ENCODE measurements at places on chromosomes 7 and 10.

- no peak for DNase-seq
- no peak overlapping the region for H3K4me3 ChIP-seq
- no peaks in the 10 kb centered on the region for H3K36me3 ChIP-seq
Observed at GRCh38 chr10:22723343-22723779, 9.0 kb upstream of the PIP4K2A start.

DNA sequence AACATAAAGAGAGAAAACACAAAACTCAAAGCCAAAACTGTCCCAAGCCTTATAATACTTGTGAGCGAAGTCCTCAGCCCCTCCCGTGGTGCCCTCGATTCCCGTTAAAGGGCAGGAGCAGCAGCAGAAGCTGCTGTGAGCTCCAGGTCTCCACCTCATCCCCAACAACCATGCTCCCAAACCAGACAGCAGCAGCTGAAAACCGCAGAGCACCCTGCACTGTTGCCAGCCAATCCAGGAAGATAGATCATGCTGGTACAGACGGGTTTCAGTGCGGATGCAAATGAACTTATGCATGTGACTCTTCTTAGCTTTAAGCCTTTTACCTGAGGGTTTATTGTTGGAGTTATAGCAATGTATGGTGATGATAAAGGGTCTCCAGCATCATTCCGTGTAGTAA is 97.9 kb downstream of the DNAJB6 start:
- H3K27ac ChIP-seq = no peak overlapping the region
- peaks cover 14% of the 10 kb centered on the region for H3K27me3 ChIP-seq
- H3K4me3 ChIP-seq = no peak overlapping the region
- H3K4me1 ChIP-seq = peaks cover 15% of the 10 kb centered on the region

- no peak overlapping the region for H3K4me3 ChIP-seq
- H3K4me1 ChIP-seq = no peaks in the 10 kb centered on the region
- H3K27ac ChIP-seq = no peak overlapping the region
- H3K27me3 ChIP-seq = no peaks in the 10 kb centered on the region
- no peak for DNase-seq
Observed at GRCh38 chr10:120403109-120403508, 53.9 kb upstream of the PLPP4 start.

DNA sequence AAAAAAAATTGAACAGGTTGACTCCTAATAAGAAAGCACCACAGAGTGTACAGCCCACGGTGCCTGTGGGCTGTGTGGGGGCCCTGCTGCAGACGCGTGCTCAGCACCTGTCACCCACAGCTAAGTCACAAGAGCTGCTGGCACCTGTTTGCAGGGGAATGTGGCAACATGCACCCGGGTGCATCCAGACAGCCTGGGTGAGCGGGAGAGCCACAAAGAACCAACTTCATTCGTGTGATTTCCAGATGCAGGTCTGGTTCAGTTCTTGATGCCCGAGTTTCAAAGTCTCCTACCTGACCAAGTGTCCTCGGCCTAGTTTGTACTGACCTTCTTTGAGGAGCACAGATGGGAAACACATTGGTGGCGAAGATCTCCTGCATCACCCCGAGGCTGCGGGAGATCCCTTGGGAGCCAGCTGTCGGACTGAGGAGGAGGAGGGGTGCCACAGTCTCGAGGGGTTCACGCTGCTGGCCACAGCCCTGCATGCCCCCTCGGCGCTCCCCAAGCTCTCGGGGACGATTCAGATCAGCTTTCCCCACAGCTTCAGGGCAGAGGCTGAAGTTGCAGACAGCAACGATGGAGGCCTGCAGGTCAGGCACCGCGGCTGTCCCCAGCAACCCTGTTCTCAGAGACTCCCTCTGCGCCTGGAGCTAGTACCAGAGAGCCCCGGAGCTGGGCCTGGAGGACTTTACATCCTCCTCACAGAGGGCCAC is 35.3 kb downstream of the AMZ1 start:
- H3K36me3 ChIP-seq = peaks cover 66% of the 10 kb centered on the region
- H3K4me3 ChIP-seq = no peak overlapping the region
- no peak for DNase-seq
- peaks cover 17% of the 10 kb centered on the region for H3K4me1 ChIP-seq
- no peak overlapping the region for H3K27ac ChIP-seq

- H3K4me3 ChIP-seq = no peak overlapping the region
- H3K4me1 ChIP-seq = no peaks in the 10 kb centered on the region
- no peak for DNase-seq
- H3K36me3 ChIP-seq = no peaks in the 10 kb centered on the region
- H3K27ac ChIP-seq = no peak overlapping the region
Observed at GRCh38 chr10:82148764-82149163, 273.8 kb downstream of the NRG3 start.

GRCh38 chr7:2145835-2146580 is 86.7 kb downstream of the MAD1L1 start:
- H3K4me1 ChIP-seq = peaks cover 8% of the 10 kb centered on the region
- no peak overlapping the region for H3K27ac ChIP-seq
- no peak overlapping the region for H3K4me3 ChIP-seq
- H3K36me3 ChIP-seq = peaks cover 35% of the 10 kb centered on the region
- no peaks in the 10 kb centered on the region for H3K27me3 ChIP-seq
- DNase-seq = no peak

GRCh38 chr7:86013662-86014061 is 630.0 kb upstream of the GRM3 start:
- H3K4me1 ChIP-seq = no peaks in the 10 kb centered on the region
- H3K36me3 ChIP-seq = no peaks in the 10 kb centered on the region
- H3K4me3 ChIP-seq = no peak overlapping the region
- H3K27ac ChIP-seq = no peak overlapping the region

DNA sequence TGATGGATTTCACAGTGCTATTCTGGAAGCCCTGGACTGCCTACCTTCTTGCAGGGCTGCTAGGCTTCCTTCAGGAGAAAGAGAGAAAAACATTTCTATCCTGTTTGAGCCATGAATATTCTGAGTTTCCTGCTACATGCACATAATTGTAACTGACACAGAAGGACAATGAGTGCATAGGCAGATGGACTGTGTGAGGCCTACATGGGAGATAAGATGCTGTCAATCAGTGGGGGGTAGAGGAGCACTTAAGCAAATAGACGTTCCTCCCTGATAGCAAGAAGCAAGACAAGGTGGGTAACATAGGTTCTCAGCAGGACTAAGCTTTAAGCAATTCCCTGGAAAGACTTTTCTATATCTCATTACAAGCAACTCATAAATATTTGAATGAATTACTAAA is 11.6 kb downstream of the ALDH18A1 start:
- H3K27me3 ChIP-seq = no peaks in the 10 kb centered on the region
- peaks cover 85% of the 10 kb centered on the region for H3K36me3 ChIP-seq
- peaks cover 4% of the 10 kb centered on the region for H3K4me1 ChIP-seq
- H3K4me3 ChIP-seq = no peak overlapping the region
- no peak overlapping the region for H3K27ac ChIP-seq
- DNase-seq = no peak

DNA sequence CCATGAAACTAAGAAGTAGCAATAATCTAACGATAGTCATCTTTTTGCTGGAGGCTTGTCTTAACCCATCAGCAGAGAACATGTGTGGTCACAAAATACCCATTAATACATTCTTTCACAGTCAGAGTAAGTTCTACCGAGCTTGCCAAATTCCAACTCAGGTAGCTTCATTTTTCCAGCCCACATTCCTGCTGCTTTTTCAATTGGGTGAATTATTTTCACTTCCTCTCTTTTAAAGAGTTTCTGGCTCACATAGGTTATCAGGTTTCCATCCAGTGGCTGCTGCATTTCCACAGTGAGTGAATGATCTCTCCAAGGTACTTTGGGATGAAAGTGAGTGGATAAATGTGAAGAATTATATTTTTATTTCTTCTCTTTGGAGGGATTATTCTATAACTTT is 233.1 kb downstream of the SEMA3E start:
- DNase-seq = no peak
- H3K4me1 ChIP-seq = no peaks in the 10 kb centered on the region
- no peak overlapping the region for H3K27ac ChIP-seq
- H3K4me3 ChIP-seq = no peak overlapping the region

DNA sequence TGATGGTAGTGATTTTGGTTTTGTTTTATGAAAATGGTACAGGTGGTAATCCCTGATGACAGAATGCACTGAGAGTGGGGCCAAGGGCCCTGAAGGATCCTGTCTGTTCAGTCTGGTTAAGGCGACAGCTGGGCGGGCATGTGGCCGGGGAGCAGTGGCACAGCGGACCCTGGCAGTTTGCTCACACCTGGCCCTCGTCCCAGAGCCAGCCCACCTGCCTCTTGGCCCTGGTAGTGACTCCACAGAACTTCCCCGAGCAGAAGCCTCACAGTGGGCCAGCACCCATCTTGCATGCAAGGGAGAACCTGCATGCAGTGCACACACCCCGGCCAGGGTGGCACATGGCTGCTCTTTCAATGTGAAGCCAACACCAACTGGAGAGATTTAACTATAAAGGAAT is 82.8 kb downstream of the ALOX5 start:
- H3K36me3 ChIP-seq = peaks cover 34% of the 10 kb centered on the region
- H3K27ac ChIP-seq = no peak overlapping the region
- H3K4me1 ChIP-seq = peaks cover 4% of the 10 kb centered on the region
- H3K27me3 ChIP-seq = no peaks in the 10 kb centered on the region
- H3K4me3 ChIP-seq = no peak overlapping the region
- DNase-seq = no peak

DNA sequence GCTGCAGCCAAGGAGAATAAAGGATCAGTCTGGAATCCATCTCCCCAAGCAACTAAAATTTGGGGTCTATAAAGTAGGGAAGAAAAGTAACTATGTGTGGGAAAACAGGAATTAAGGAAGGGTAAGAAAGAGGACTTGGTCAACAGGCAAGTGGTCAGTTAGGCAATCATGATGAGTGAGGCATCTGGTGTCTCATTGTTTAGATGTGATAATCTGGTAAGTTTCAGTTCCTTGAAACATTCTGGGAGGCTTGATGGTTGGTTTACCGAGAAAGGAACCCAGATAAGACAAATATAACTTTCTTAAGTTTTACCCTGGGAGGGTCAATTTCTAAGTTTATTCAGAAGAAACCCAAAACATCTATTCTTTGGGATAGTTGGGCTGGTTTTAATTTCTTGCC is 22.3 kb downstream of the HYAL4 start:
- no peak overlapping the region for H3K4me3 ChIP-seq
- H3K4me1 ChIP-seq = no peaks in the 10 kb centered on the region
- peak; percentile 49 for DNase-seq
- no peak overlapping the region for H3K27ac ChIP-seq
- no peaks in the 10 kb centered on the region for H3K36me3 ChIP-seq
- no peaks in the 10 kb centered on the region for H3K27me3 ChIP-seq

- H3K4me1 ChIP-seq = no peaks in the 10 kb centered on the region
- H3K4me3 ChIP-seq = no peak overlapping the region
- DNase-seq = no peak
- H3K36me3 ChIP-seq = no peaks in the 10 kb centered on the region
Observed at GRCh38 chr7:147894271-147894670, 696.3 kb upstream of the C7orf33 start.

GRCh38 chr7:135888740-135889139 is 88.4 kb downstream of the MTPN start:
- H3K27ac ChIP-seq = no peak overlapping the region
- no peaks in the 10 kb centered on the region for H3K36me3 ChIP-seq
- no peaks in the 10 kb centered on the region for H3K27me3 ChIP-seq
- H3K4me3 ChIP-seq = no peak overlapping the region
- no peak for DNase-seq

DNA sequence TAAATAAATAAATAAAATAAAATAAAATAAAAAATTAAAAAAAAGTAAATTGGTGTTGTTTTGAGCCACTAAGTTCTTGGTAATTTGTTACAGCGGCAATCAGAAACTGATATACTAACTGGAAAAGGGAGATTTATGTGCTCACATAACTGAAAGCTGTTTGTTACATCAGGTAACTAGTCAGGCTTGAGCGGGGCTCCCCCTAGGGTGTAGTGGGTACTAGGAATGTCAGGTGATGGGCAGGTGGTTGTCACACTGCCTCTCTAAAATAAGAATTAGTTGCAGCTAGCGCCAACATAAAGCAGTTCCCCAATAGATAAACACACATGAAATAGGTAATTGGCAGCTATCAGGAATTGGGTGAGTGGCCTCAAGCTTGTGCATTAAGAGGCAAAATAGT is 1336.9 kb downstream of the XPNPEP1 start:
- no peak for DNase-seq
- H3K36me3 ChIP-seq = no peaks in the 10 kb centered on the region
- no peaks in the 10 kb centered on the region for H3K27me3 ChIP-seq
- H3K27ac ChIP-seq = no peak overlapping the region
- H3K4me1 ChIP-seq = no peaks in the 10 kb centered on the region

DNA sequence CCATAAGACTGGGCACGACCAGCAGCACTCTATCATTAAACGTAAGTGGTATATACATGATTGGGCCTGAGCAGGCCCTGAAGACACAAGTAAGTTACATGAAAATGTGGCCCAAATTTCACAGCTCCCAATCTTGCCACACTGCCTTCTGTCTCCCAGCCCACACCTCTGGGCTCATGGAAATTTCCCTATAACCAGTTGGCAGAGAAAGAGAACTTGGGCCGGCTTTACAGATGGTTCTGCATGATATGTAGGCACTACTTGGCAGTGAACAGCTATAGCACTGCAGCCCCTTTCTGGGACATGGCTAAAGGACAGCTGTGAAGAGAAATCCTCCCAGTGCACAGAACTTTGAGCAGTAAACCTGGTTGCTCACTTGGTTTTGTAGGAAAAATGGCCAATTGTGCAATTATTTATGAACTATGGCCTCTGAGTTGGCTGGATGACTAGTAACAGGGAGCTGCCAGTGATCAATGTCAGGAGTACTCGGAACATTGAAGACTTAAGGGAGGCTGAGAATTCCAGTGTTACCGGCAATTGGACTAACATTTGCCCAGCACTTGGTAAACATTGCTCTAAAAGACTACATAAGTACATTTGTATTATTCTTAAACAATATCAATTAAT is 1006.6 kb upstream of the LRRN3 start:
- no peaks in the 10 kb centered on the region for H3K4me1 ChIP-seq
- H3K27ac ChIP-seq = no peak overlapping the region
- no peaks in the 10 kb centered on the region for H3K36me3 ChIP-seq
- DNase-seq = no peak

GRCh38 chr10:111275091-111275490 is 198.3 kb downstream of the ADRA2A start:
- no peaks in the 10 kb centered on the region for H3K36me3 ChIP-seq
- H3K27ac ChIP-seq = no peak overlapping the region
- DNase-seq = no peak
- H3K4me1 ChIP-seq = peaks cover 2% of the 10 kb centered on the region
- H3K27me3 ChIP-seq = no peaks in the 10 kb centered on the region
- no peak overlapping the region for H3K4me3 ChIP-seq

GRCh38 chr7:129790136-129790535 is 162.6 kb downstream of the UBE2H start:
- no peak for DNase-seq
- no peak overlapping the region for H3K4me3 ChIP-seq
- H3K4me1 ChIP-seq = peaks cover 7% of the 10 kb centered on the region
- H3K36me3 ChIP-seq = no peaks in the 10 kb centered on the region

DNA sequence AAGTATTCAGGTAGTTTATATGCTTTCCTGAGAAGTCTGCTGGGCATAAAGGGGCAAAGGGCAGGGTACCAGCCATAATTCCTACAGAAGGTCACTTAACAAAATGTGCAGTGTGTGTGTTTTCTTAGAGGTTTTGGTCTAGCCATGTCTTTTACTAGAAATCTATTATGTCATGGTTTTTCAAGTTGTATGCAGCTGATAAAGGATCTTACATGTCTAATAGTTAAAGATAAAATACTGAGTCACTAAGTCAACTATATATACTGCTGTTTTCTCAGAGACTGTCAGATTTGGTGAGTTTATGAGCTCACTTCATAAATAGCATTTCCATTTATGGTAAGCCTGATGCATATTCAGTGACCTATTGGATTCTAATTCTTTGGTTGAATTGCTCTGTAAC is 7.7 kb downstream of the CASP2 start:
- DNase-seq = peak; percentile 52
- no peaks in the 10 kb centered on the region for H3K27me3 ChIP-seq
- no peak overlapping the region for H3K4me3 ChIP-seq
- H3K4me1 ChIP-seq = peaks cover 3% of the 10 kb centered on the region

All from mesenchymal stem cell (in vitro differentiated cells and primary cell).